ENCODE measurements at places on chromosomes 5 and 9. TPM values are rescaled to one million over a fixed set of nuclear protein-coding genes. Genes with fewer than 3 reads are reported as not detected.

- no peaks in the 10 kb centered on the region for H3K36me3 ChIP-seq
- DNase-seq: no peak
- no peak overlapping the region for H3K4me3 ChIP-seq
- no peaks in the 10 kb centered on the region for H3K4me1 ChIP-seq
- no peak overlapping the region for H3K27ac ChIP-seq
- peaks cover 36% of the 10 kb centered on the region for H3K27me3 ChIP-seq
Observed at GRCh38 chr5:100898504-100899346, 4.4 kb downstream of the ST8SIA4 start.

DNA sequence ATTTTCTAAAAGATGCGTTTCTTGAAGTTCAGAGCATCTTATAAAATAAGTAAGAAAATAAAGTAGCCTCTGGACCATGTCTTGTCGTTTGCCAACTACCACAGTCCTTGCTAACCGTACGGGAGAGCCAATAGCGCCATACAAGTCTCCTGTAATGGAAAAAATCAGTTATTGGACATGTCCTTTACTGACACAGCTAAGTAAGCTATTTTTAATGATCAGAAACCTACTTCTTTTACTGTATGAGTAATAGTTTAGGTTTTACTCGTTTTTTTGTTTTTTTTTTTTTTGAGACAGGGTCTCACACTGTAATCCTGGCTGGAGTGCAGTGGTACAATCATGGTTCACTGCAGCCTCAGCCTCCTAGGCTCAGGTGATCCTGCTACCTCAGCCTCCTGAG, 37.7 kb upstream of the RAPGEF6 start:
- H3K27ac ChIP-seq: peak overlapping the region; percentile 69
- H3K4me1 ChIP-seq: peaks cover 18% of the 10 kb centered on the region
- no peaks in the 10 kb centered on the region for H3K27me3 ChIP-seq

- H3K4me1 ChIP-seq: peaks cover 26% of the 10 kb centered on the region
- H3K27me3 ChIP-seq: no peaks in the 10 kb centered on the region
- peak overlapping the region; percentile 1 for H3K27ac ChIP-seq
- H3K4me3 ChIP-seq: no peak overlapping the region
- DNase-seq: no peak
- peaks cover 11% of the 10 kb centered on the region for H3K36me3 ChIP-seq
Observed at GRCh38 chr5:32278406-32278805, 34.3 kb downstream of the MTMR12 start.

GRCh38 chr9:96883922-96884321, 29.6 kb upstream of the ZNF782 start:
- no peak overlapping the region for H3K27ac ChIP-seq
- no peak overlapping the region for H3K4me3 ChIP-seq
- no peaks in the 10 kb centered on the region for H3K4me1 ChIP-seq
- no peak for DNase-seq
- no peaks in the 10 kb centered on the region for H3K27me3 ChIP-seq

GRCh38 chr9:97864396-97864795, 11.4 kb downstream of the FOXE1 start:
- H3K4me1 ChIP-seq: no peaks in the 10 kb centered on the region
- H3K4me3 ChIP-seq: no peak overlapping the region
- DNase-seq: no peak

DNA sequence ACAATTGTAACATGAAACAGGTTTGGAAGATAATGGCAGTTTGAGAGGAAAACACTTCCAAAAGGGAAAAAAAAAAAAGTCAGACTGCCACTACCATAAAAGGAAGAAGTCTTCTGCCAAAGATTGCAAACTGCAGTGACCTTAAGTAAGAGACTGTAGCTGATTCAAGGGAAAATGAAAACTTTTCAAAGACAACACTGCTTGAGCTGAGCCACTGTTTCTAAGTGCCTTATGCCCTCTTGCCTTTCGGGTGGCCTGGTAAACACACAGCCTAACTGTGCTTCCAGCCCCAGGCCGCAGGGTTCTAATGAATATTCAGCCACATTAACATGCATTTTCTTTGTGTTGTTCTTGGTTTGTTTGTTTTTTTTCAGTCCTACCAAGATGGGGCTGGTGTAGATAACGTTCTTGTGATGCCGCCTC, 354.6 kb downstream of the BNC2 start:
- H3K4me3 ChIP-seq: no peak overlapping the region
- no peaks in the 10 kb centered on the region for H3K4me1 ChIP-seq

DNA sequence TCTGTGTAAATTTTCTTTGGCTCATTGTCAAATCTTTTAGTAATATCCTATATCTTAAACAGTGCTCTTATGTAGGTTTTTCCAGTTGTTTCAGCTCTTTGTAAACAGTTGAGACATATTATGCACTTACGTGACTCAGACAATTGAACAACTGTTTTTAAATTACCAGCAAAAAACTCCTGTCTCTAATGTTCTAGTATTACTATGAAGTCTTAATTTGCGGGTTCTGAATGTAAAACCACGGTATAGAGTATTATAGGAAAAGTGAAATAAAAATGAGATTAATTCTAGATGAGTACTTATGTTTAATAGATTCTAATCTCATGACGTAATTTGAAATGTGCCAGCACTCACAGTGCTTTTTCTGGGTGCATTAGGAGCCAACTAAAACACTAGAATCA, 136.0 kb downstream of the GDNF start:
- H3K27ac ChIP-seq: no peak overlapping the region
- H3K36me3 ChIP-seq: peaks cover 5% of the 10 kb centered on the region
- no peaks in the 10 kb centered on the region for H3K4me1 ChIP-seq

- no peak overlapping the region for H3K27ac ChIP-seq
- H3K4me1 ChIP-seq: peaks cover 5% of the 10 kb centered on the region
- H3K36me3 ChIP-seq: no peaks in the 10 kb centered on the region
- H3K27me3 ChIP-seq: no peaks in the 10 kb centered on the region
- DNase-seq: no peak
Observed at GRCh38 chr5:65961633-65962032, 35.3 kb downstream of the ERBIN start.

- no peak overlapping the region for H3K27ac ChIP-seq
- H3K27me3 ChIP-seq: peaks cover 7% of the 10 kb centered on the region
- H3K4me3 ChIP-seq: no peak overlapping the region
- H3K4me1 ChIP-seq: no peaks in the 10 kb centered on the region
- no peaks in the 10 kb centered on the region for H3K36me3 ChIP-seq
Observed at GRCh38 chr5:121432-121831, 29.5 kb downstream of the PLEKHG4B start.

The OTULINL gene
- total RNA-seq: 6.2 TPM

The SARDH gene
- total RNA-seq: not detected

The AJM1 gene
- total RNA-seq: 12.7 TPM

The GDNF gene
- 2.2 TPM for total RNA-seq

The MCC gene
- total RNA-seq: 7.3 TPM

Measured in transverse colon (tissue), 4 donors.